Occipital lobe (tissue), 3 donors: ENCODE measurements at places on chromosomes 11 and 22. TPM values are rescaled to one million over a fixed set of nuclear protein-coding genes. Genes with fewer than 3 reads are reported as not detected.

Gene PIK3IP1
- 23.2 TPM for total RNA-seq

DNA sequence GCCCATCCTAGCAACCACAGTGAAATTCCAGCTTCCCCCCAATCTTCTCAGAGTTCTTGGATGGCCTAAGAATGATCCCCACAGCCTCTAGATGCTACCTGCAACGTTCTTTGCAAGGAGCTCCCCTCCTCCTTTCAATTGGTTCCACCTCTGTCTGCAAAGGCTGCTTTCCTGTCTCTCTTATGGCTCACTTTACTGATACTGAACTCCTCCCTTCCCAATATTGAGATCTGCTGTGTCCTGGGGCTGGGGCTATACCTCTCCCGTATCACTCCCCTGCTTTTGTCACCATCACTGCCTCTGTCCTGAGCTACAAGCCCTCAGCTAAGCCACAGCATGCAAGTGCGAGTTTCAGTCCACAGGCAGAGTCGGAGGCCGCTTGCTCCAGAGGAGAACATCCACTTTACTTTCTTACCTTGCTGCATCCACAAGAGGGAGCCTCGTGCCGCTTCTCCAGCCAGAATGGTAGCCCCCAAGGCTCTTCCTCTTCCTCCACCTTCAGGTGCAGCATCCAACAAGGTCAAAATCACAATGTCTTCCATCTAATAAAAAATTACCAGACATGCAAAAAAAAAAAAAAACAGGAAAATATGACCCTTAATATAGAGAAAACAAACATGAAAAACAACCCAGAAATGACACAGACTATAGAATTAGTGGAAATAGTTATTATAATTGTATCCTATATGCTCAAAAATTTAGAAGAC is 48.6 kb upstream of the TMEM45B start:
- no peak for DNase-seq

Gene CBX7
- total RNA-seq, result 6.6 TPM

DNA sequence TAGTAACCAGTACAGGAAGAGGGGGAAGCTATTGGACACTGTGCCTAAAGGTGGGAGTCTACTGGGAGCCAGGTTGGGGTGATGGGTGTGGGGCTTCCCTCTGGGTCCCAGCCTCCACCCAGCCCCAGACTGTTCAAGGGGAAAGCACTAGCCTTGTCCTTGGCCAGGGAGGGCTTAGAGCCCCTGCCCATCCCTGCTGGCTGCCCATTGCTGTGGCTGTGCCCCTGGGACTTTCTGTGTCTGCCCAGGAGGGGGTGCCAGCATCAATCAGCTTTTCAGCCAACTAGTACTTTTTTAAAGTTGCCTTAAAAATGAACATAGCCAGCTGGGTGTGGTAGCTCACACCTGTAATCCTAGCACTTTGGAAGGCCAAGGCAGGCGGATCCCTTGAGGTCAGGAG is 19.9 kb downstream of the INCENP start:
- no peak for DNase-seq

- DNase-seq, result no peak
Measured at GRCh38 chr22:41563051-41563711, 2.4 kb downstream of the CSDC2 start.

GRCh38 chr11:62556875-62557631 is 10.4 kb upstream of the AHNAK start:
- no peak for DNase-seq

Gene SLC6A5
- not detected for total RNA-seq

GRCh38 chr22:30559889-30560288 is 13.3 kb upstream of the SEC14L6 start:
- DNase-seq, result no peak

Gene KDM4F
- total RNA-seq, result not detected

DNA sequence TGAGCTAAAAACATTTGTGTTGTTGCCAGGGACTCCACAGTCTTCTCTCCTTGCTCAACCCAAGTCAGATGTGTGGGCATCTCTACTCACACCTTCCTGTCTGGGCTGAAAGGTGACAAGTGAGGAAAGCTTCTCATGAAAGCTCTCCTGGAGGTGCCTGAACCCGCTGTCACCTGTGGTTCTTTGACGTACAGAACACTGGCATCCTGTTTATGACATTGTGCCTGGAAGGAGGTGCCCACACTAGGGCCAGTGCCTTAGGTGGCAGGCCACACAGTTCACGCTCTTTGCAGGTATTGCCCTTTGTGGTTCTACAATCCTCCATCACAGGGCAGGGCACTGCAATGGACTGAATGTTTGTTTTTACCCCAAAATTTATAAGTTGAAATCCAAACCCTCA is 108.5 kb downstream of the CD44 start:
- DNase-seq, result no peak

- DNase-seq, result no peak
Measured at GRCh38 chr22:50469377-50470305, 5.2 kb downstream of the SBF1 start.

Gene ARHGEF17
- 19.2 TPM for total RNA-seq

DNA sequence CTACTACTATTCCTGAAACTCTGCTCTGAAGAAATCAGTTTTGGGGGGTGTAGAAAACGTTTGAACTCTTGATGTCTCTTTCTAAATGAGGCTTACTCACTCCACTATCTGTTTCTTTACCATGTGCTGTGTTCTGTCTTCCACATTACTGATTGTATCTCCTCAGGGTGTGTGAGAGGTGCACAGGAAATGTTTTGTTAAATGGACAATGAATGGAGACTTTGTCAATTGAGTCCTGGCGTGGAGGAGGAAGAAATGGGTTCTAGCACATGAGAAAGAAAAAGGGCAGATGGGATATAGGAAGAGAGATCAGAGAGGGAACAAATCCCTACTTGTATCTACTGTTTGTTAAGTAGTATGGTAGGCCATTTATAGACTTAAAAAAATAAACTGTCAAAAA is 577.1 kb upstream of the CCDC90B start:
- no peak for DNase-seq

- no peak for DNase-seq
Measured at GRCh38 chr11:128726458-128727139, 32.7 kb downstream of the FLI1 start.

Gene ALDH3B2
- not detected for total RNA-seq

Gene SLC37A2
- 3.4 TPM for total RNA-seq

GRCh38 chr22:37801946-37802309 is 5.8 kb upstream of the GCAT start:
- no peak for DNase-seq

- no peak for DNase-seq
Measured at GRCh38 chr22:30238661-30239487, 7.7 kb downstream of the LIF start.

- no peak for DNase-seq
Measured at GRCh38 chr11:95434009-95434408, 203.0 kb upstream of the SESN3 start.

- no peak for DNase-seq
Measured at GRCh38 chr22:20459152-20459542, 21.5 kb upstream of the SCARF2 start.

- DNase-seq, result no peak
Measured at GRCh38 chr11:16749666-16750065, 11.2 kb downstream of the C11orf58 start.

DNA sequence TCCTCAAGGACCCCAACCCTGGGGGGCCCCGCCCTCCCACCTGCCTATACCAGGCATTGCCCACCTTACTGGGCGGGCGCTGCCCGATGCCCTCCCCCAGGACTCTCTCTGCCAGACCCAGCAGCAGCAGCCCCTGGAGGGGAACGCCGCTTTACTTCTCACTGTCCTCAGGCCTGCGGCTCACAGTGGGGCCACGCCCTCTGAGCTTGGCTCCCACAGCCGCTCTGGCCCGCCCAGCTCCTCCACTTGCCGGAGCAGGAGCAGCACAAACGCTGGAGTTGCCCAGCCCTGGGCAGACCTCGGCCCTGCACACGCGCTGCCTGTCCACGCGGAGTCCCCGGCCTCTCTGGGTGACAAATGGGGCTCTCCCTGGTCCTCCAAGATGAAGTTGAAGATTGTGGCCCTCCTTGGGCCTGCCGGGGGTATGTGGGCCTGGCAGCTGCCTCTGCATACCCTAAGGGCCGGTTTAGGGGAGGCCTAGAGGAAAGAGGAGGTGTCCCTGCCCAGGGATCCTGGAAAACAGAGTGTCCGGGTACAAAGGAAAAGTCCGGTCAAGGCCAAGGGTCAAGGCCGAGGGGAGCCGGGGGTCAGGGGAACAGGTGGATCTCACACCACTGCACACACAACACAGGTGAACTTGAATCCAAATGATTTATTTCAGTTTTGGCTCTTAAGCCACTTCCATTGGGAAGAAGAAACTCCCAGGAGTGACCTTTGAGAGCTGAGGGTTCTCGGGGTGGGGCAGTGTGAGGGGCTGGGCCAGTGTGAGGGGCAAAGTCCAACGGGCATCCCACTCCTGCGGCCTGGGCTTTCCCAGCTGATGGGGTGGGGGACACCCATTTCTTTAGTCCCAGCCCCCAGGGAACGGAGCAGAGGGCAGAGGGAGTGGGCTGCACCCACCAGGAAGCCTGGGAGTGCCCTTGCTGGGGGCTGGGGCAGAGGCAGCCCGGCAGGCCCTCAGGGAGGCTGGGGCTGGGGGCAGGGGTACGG is 674 bp upstream of the BAIAP2L2 start:
- DNase-seq, result no peak

GRCh38 chr11:129779342-129779741 is 36.3 kb upstream of the TMEM45B start:
- DNase-seq, result no peak

DNA sequence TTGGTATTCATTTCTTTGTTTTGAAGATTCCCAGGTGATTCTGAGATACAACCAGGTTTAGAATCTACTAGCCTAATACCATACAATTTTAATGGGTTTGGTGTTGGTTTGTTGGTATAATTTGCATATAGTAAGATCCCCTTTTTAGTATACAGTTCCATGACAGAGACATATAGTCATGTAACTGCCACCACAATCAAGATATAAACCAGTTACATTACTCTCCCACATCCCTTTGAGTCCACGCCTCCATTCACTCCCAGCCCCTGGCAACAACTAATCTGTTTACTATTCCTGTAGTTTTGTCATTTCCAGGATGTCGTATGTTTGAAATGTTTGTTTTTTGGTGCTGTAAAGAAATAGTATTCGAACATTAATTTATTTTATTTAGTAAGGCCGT is 4.3 kb downstream of the ASRGL1 start:
- no peak for DNase-seq

Gene SCN2B
- 5.8 TPM for total RNA-seq
